ENCODE measurements at places on chromosomes 6 and 20.

DNA sequence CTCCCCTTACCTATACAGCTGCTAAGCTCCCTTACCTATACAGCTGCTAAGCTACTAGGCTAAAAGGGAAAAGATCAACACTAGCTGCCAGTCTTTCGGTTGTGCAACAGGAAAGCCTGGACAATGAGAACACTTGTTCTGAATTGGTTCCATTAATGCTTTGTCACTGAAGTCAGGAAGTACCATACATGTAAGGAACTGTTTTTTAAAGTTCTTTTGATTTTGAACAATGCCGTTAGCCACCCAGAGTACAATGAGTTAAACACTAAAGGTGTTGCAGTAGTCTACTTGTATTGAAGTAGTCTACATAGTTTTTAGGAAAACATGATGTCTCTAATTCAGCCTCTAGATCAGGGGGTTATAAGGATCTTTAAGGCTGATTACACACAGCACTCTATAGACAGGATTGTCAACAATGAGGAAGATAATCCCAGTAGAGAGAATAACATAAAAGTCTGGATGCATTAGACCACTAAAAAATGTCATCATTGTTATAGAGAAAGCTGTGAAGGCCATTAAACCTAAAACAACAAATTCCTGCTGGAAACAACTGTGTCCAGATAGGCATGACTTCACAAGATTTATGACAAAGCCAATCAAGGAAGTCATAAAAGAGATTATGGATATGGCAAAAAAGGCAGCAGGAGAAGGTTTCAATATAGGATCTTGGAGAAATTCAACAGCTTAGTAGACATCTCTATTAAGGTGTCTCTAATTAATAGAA lies 306.3 kb downstream of the PHF3 start:
- DNase-seq: no peak

GRCh38 chr6:86535100-86535499 lies 402.2 kb upstream of the HTR1E start:
- no peak for DNase-seq

DNA sequence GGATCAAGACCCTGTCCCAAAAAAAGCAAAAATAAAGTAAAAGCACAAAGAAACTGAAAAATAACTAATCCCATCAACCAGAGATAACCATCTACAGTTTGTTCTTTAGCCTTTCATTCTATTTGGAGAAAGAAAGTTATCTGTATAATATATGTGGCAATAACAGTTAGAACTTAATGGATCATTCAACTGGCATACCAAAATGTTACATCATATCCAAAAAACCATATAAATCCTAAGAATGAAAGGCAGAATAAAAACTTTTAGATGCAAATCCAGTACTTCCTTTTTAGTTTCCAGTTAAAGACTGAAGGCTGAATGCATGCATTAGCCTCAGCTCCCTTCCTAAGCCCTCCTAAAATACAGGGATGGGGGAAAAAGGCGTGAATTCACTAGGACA lies 25.2 kb downstream of the ILRUN start:
- no peak for DNase-seq

DNA sequence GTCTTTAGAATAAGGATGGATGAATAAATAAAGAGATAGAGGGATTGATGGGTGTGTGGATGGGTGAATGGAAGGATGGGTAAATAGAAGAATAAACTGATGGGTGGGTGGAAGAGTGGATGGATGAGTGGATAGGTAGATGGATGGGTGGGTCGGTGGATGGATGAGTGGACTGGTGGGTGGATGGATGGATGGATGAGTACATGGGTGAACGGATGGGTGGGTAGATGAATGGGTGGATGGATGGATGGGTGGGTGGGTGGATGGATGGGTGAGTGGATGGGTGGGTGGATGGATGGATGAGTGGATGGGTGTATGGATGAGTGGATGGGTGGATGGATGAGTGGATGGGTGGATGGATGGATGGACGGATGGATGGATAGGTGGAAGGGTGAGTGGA lies 65.7 kb upstream of the FOXC1 start:
- no peak for DNase-seq

DNA sequence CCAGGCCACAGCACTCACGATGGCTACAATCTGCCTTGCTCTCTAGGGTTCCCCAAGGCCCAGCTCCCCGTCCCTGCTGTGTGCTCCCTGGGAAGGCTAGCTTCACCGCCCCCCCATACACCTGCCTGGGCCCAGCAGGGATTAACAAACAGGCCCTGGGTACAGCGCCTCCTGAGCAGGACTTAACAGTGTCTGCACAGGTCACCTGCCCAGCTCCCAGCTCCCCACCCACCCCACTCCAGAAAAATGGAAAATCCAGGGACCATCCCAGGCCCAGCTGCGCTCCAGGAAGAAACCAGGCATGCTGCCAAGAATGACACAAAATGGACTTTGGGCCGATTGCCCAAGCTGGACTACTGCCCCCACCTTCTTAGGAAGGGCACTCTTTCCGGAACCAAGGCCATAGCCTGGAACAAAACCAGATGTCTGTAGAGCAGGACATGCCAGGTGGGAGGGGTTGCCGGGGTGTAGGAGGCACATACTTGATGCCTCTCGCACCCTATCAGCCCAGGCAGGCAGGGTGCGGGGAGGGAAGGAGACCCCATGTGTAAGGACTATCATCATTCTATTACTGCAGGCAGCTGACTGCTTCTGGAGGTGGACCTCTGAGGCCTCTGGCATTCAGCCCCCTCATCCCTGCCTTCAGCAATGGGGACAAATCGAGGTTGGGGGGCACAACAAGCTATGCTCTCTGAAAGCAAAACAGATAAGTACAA lies 104.9 kb downstream of the SNX5 start:
- DNase-seq: no peak

DNA sequence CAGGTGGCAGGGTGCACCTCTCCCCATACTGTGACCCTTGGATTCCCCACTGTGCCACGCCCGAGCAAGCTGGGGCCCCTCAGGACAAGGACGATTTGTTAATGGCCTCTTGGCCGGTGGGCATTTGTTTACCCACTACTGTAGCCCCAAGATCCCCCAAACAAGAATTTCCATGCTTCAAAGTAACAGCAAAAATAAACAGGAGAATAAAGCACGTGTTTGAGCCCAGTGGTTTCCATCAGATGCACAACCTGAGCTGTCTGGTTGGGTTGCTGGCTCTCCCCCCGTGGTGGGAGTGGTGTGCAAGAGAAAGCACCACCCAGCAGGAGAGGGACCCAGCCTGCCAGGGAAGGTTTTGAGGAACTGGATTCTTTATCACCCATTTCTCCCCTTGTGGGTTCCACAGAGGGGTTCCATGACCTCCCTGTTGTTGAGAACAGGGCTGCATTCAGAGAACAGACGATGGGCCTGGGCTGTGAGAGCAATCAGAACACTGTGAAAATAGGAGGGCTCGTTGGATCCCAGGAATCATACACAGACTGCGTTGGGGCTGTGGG lies 4.8 kb downstream of the CD93 start:
- no peak for DNase-seq

Measured in activated naive CD8-positive, alpha-beta T cell treated with anti-CD3 and anti-CD28 coated beads, Interleukin-2, amount 50 U/mL, for 16 hours (primary cell).